ENCODE measurements at places on chromosomes 7 and 10.

- peaks cover 29% of the 10 kb centered on the region for H3K4me1 ChIP-seq
- no peaks in the 10 kb centered on the region for H3K27me3 ChIP-seq
- H3K36me3 ChIP-seq, result no peaks in the 10 kb centered on the region
- peak overlapping the region; percentile 64 for H3K27ac ChIP-seq
- no peak for DNase-seq
- no peak overlapping the region for H3K4me3 ChIP-seq
Observed at GRCh38 chr7:36264123-36264801, 111.2 kb downstream of the EEPD1 start.

- H3K27ac ChIP-seq, result no peak overlapping the region
- DNase-seq, result no peak
- H3K4me3 ChIP-seq, result no peak overlapping the region
- H3K27me3 ChIP-seq, result no peaks in the 10 kb centered on the region
- H3K36me3 ChIP-seq, result no peaks in the 10 kb centered on the region
- H3K4me1 ChIP-seq, result no peaks in the 10 kb centered on the region
Observed at GRCh38 chr7:134339475-134339874, 22.7 kb upstream of the SLC35B4 start.

DNA sequence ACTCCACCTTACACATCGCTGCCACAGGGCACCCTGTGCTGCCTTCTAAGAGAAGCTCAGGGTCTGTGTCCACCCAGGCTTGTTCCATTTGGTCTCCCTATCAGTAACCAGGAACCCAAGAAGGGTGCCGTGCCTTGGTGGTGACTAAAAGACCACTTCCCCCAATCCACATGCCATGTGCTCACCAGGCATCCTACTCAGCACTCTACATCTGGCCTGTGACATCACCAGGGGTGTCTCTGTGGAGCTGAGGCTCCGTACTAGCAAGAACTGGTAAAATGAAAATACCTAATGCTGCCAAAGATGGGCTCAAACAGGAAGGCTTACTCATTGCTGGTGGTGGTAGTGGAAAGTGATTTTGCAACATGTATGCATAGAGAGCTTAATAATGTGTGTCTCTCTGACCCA lies 19.0 kb upstream of the C10orf71 start:
- no peaks in the 10 kb centered on the region for H3K36me3 ChIP-seq
- H3K4me1 ChIP-seq, result no peaks in the 10 kb centered on the region
- H3K27me3 ChIP-seq, result peaks cover 9% of the 10 kb centered on the region
- DNase-seq, result no peak
- H3K4me3 ChIP-seq, result no peak overlapping the region
- no peak overlapping the region for H3K27ac ChIP-seq

DNA sequence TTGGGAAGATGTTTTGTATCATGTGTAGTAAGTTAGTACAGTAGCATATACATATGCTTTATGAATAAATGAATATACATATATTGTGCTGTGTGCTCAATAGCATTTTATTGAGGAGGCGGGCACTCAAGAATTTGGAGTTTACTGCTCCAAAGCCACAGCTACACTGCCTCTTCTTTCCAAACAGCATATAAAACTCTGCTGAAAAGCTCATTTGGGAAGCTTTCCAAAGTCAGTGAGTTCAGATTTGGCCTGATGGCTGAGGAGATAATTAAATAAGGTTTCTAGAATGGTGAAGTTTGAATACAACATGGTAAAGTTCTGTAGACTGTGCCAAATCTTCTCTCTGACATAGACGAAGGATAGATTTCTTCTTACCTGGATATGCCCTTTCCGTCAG lies 29.8 kb downstream of the CDK1 start:
- peaks cover 14% of the 10 kb centered on the region for H3K4me1 ChIP-seq
- no peak overlapping the region for H3K4me3 ChIP-seq
- no peaks in the 10 kb centered on the region for H3K36me3 ChIP-seq
- H3K27me3 ChIP-seq, result no peaks in the 10 kb centered on the region

GRCh38 chr7:158228131-158228530 lies 359.5 kb downstream of the PTPRN2 start:
- no peak overlapping the region for H3K4me3 ChIP-seq
- no peaks in the 10 kb centered on the region for H3K4me1 ChIP-seq
- H3K27ac ChIP-seq, result no peak overlapping the region
- no peaks in the 10 kb centered on the region for H3K36me3 ChIP-seq

GRCh38 chr10:94992811-94993210 lies 54.4 kb downstream of the CYP2C9 start:
- H3K36me3 ChIP-seq, result no peaks in the 10 kb centered on the region
- peak; percentile 47 for DNase-seq
- no peak overlapping the region for H3K4me3 ChIP-seq

DNA sequence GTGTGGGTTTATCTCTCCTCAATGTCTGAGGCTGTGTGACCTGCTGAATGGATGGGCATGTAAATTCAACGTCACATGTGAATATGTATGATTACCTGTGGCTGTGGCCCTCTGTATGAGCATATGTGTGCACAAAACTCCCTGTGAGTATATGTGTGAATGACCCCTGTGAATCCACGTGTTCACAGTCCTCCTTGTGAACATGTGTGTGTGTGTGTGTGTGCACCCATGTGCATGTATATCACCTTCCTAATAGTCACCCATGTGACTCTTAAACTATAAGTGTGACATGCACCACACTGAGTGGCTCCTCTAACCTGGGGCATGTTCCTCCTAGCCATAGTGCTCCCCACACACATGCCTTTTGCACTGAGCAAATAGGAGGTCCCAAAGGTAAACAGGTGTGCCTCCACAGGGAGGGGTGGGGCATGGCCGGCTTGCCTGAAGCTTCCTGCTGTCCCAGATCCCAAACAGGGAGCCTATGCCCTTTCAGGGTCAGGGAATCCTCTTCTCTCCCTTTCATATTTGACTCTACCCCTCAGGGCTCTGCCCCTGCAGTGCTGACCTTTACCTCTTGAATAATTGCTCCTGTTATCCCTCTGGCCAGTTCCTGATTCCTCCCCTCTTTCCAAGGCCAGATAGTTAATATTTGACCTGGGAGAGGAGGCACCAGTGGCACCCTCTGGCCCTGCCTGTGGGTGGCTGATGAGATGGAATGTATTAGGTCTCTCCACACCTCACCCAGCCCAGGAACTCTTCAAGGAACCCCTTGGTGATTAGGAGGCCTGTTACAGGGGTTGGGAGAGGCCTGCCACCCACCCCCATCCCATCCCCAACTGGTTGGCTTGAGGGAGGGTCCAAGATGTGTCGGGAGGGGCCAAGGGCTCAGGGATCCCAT lies 1.9 kb downstream of the SEMA4G start:
- H3K27me3 ChIP-seq, result no peaks in the 10 kb centered on the region
- no peaks in the 10 kb centered on the region for H3K36me3 ChIP-seq
- peak overlapping the region; percentile 83 for H3K27ac ChIP-seq

Data from hepatocyte (in vitro differentiated cells).